ENCODE measurements at places on chromosomes 7 and 10.

- DNase-seq = no peak
These were observed 44.9 kb downstream of the IKZF1 start for GRCh38 chr7:50349399-50349798.

DNA sequence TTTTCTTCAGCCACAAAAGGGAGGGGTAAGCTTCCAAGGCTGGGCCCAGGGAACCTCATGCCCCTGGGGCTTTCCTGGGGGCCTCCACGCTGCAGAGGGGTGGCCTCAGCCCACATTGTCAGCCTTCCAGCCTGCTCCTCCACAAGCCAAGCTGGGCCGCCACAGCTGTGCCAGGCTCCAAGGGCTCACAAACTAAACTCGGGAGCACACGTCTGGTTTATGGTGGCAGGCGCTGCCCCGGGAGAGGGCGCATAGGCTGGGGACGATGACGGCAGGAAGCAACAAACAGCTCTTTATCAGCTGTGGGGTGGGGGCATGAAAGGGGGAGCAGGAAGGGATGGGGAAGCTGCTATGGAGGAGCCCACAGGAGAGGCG lies 6.3 kb upstream of the CDH23 start:
- no peak for DNase-seq

GRCh38 chr7:105365541-105366534 lies 22.9 kb downstream of the SRPK2 start:
- DNase-seq = no peak

DNA sequence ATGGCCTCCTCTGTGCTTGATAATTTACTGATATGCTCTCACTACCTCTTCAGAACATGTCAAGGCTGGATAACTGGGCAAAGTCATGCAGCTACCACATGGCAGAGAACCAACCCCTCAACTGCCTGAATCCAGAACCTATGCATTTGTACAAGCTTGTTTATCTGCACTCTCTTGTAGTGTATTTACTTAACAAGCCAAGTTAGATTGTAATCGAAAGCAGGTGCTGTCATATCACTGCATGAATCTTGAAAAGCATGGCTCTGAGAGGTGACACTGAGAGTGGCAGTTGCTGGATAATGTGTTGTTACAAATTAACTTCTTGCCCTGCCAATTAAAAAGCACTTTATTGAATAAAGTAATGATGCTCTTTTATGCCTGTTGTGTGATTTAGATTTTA lies 588.6 kb downstream of the NRG3 start:
- no peak for DNase-seq

GRCh38 chr7:102895602-102896001 lies 17.2 kb upstream of the LRRC17 start:
- DNase-seq = no peak

- no peak for DNase-seq
These were observed 3.4 kb upstream of the SLC18A2 start for GRCh38 chr10:117237401-117237991.

DNA sequence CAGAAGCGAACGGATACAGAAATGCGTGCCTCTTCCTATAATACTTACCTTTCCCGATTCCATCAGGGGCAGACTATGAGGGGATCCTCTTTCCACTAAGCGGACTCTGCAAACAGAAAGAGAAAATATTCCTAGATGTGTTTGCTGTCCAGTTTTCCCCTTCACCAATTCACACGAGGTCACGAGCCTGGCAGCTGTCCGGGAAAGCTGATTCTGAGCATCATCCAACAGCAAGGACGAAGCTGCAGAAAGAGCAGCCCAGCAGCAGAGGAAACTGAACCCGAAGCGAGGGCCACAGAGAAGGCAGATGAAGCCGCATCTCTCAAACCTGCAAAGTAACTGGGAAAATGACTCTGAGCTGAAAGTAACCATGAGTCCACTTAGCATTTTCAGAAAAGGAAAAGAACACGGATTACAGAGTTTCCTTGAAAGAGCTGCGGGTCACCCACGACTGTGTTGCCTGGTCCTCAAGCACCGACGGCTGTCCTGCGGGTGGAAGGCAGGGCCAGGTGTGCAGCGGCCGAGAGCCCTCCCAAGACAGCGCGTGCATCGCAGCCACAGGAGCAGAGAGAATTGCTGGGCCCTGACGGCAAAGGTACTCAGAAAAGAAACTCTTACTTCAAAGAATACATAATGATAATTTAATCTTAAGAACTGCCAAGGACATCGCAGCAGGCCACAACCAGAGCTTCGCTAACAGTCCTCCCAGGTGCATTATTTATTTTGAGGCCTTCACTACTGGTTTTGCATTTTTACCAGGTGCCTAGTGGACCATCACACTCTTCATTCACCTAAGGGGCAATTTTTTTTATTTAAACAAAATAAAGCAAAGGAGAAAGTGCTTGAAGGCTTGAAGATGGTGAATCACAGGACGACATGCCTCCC lies 153.3 kb downstream of the ZMYND11 start:
- no peak for DNase-seq

DNA sequence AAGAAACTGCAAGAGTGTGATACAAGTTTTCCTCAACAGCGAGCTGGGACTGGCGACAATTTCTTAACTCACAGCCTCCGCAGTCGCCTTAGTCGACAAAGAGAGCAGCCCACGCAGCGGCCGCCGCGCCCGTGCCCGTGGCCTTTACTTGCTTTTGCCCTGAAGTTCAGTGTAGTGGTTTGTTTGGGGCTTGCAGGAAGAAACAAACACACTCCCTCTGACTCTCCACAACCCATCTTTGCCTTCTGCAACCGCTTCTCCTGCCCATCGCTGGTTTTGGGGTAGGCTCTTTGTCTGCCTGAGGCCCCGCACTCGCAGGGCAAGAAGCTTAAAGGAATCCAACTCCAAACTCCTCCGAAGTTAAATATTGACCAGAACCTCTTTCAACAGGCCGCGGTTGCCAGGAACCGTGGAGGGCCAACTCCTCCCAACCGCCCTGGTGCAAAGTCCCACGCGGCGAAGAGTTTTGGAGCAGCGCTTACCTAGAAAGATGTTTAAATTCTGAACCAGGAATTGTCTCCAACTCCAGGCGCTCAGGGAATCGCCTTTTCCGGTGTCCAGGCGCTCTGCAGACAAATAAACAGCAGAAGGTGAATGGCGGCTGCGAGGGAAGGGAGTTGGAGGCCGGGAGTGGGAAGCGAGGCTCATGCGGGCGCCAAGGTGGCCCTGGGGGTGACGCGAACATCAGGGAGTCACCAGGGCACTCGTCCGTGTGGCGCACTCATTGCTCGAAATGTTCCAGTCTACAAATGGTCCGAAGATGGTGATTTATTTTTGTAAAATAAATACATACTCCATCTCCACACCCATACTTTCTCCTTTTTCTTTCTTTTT lies 8.3 kb downstream of the HOXA4 start:
- DNase-seq = no peak

DNA sequence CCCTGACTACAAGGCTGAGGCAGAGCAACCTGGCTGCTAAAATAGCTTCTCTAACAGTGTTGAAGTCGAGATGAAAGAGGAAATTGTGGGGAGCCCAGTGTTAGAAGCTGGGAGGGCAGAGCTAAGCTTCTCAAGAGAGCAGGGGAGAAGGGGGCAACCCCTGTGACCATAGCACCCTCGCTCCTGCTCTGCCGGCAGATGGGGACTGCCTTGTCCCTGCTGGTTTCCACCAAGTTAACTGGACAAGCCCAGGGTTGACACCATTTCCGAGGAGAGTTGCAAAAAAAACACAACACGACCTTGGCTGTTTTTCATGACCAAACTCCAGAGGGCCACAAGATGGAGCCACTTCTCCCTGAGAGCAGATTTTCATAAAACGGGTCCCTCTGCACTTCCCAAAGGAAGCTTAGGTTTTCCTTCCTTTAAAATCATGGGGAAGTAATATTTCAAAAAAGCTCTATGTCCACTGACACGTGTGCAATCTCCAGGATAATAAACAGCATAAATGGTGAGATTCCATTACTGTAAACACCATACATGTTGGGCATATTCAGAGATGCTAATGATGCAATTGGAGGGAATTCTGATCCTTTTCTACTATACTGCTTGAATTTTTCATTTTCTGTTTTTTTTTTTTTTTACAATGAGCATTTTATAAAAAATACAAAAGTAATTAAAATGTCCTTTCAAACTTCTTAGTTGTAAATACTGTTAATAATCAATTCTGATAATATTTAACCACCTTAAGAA lies 140.4 kb downstream of the PIP4K2A start:
- no peak for DNase-seq

Measured in NCI-H187 treated with DMSO at 0.1 percent for 48 hours (cell line).